Hypothalamus (tissue), 51 donors: ENCODE measurements at places on chromosomes 3 and 15.

- no peak for DNase-seq
Measured at GRCh38 chr15:97547381-97547780, 413.1 kb upstream of the ARRDC4 start.

DNA sequence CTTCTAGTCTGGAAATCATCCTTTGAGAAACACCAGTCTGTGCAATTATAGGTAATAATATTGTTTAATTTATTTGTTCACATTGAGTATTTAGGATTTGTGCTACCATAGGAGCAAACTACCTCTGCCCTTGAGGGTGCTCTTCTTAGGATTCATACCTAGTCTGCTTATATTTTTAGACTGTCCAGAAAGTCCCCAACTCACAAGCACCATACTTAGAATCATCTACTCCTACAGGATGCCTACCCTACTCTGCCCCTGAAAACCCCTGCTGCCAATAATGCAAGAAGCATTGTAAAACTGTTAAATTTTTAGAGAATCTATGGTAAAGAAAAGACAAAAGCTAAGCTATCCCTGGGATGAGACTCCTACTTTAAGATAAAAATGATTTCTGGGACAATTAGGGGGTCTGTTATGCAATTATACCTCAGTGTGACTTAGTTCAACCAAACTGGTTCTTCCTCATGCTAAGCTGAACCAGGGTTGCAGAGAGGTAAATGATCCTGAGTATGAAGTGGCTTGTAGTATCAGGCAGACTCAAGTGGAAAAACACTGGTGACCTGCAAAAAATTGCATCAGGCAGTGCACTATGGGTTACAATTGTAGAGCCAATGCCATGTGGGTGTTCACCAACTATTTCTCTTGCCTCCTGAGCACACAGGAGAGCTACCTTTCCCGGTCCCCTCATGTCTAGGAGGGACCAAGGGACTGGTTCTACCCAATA, 133.3 kb downstream of the TNIK start:
- no peak for DNase-seq

GRCh38 chr15:59170295-59171066, 36.2 kb upstream of the LDHAL6B start:
- DNase-seq, result peak; percentile 4

- no peak for DNase-seq
Measured at GRCh38 chr15:90871716-90872485, 3.5 kb downstream of the FURIN start.

DNA sequence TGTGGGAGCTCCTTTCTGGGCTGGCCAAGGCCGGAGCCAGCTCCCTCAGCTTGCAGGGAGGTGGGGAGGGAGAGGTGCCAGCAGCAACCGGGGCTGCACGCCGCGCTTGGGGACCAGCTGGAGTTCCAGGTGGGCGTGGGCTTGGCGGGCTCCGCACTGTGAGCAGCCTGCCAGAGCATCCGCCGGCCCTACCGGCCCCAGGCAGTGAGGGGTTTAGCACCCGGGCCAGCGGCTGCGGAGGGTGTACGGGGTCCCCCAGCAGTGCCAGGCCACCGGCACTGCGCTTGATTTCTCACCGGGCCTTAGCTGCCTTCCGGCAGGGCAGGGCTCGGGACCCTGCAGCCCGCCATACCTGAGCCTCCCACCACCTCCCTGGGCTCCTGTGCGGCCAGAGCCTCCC, 651.0 kb upstream of the ARPP21 start:
- DNase-seq, result no peak

DNA sequence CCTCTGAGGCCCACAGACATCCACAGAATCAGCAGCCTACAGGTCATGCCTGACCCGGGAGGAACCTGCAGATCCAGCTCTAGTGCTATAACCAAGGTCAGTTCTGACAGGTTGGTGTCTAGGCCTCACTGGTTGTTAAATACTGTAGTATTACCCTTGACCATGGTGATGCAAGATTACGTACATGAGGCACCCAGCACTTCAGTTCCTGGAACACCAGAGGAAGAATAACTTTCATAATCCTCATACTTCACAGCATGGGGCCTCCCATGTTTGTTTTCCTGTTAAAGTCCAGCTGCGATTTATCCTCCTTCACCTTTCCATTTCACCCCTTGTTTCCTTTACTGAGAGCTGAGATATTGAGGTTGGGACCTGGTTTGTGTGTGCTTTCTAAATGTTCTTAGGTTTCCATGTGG, 34.4 kb upstream of the GLCE start:
- no peak for DNase-seq

- no peak for DNase-seq
Measured at GRCh38 chr3:111080413-111080812, 8.8 kb downstream of the NECTIN3 start.

DNA sequence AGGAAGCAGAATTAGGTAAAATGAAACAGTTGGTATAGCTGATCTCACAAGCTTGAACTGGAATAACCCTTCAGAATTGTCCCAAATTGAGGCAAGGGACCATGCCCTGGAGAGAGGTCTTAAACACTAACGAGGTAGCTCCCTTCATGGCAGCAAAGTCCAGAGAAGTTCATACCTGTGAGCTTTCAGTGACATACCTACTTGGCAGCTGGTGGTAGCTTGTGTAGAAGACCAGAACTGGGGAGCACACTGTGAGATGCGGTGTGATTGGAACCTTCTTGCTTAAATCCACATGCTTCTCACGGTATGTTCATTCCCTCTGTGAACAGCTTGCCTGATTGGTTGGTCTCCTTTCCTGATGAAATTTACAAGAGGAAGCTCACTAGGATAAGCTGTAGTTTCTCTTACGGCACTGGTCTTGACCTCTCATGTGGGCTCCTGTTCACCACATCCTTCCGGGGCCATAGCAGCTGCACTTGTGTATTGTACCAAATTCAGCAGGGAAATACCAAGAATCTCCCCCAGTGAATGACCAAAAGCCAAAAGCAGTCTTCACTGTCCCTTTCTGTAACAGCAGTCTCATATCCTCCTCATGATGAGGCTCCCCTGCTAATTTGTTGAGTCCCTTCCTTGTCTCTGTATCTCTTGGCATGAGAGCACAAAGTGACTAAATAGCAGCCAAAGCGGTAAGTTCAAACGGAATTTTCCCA, 483.7 kb upstream of the FRG2C start:
- DNase-seq, result no peak

GRCh38 chr3:116734243-116734642, 24.7 kb downstream of the TUSC7 start:
- no peak for DNase-seq

- DNase-seq, result no peak
Measured at GRCh38 chr15:79078003-79078402, 12.6 kb downstream of the RASGRF1 start.

DNA sequence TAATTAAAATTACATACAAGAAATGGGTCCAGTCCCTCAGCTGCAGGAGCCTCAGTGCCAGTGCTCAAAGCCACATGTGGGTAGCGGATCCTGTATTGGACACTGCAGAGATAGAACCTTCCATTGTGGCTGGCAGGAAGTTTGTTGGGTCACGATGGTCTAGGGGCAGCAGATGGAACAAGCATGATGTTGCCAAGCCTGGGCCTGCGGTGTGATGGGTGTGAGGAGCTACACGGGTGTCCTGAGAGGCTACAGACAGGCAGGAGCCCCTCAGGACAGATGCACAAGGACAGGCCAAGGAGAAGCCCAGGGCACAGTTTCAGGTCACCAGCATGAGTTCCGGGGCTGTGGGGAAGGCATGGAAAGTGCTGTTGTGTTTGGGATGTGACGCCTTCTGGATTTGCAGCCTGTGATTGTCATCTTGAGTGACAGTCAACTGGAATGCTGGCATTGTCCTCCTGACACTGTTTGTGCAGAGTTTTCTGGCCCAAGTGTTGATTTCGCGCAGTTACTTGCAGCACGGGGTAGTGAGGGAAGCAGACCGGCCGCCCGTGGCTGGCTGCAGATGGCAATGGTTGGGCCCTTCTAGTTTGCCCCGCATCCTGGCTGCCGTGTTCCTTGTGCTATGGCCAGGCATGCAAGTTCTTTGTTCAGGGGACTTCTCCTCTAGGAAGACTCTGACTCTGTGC, 177.1 kb downstream of the NSMCE3 start:
- DNase-seq, result no peak

DNA sequence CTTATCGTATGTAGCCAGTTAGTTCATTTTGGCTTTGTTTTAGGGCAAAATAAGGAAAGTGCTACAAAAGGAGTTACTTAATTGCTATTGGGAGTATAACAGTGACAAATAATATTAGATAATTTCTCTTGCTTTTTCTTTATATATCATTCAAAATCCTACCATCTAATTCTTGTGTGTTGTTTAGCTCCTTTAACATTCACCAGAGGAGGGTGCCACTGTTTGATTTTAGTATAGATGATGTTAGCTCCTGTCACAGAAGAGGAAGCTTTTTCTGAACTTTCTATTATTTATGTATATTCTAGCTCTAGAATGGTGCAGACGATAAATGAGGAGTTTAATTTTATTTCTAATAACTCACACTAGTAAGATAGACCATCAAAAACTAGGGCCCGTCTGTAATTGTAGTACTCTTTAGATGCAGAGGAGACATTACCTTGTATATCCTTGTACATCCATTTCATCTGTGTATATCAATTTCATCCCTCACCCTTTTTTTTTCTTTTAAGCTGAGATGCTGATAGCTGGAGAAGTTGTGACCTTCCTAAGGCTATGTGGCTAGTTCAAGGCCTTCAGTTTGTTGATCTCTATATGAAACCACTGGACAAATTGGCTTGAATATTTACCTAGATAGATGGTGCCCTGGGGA, 3.0 kb downstream of the PPM1L start:
- DNase-seq, result no peak

DNA sequence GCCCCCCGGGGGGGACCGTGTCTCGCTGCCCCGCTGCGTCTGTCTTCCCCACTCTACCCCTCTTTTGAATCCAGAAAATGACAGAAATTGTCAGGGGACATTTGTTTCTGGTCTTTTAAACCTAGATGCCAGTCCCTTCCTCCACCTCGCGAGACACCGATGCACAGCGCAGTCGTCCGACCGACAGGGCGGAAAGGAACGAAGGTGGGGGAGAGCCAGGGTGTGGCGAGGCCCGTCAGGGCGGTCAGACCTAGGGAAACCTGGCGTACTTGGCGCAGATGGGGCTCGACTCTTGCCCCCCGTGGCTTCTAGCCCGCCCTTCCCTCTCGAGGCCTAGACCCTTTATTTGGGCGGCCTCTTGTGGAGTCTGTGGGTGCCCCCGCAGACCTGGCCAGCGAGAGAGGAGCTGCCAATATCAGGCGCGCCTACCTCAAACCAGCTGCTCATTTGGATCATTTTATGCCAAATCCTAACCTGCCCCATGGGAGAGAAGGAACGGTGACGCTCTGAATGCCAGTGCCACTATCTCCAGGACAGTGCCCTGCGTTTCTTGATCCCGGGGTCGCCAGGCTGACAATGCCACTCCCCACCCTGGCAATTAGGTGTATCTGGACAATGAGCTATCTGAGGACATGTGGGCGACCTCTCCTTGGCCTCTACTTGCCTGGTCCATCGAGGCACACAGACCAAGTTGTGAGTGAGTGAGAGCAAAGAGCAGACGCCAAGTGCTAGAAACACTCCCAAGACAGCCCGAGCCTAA, 500 bp upstream of the RAB6B start:
- no peak for DNase-seq

- DNase-seq, result no peak
Measured at GRCh38 chr3:45852828-45853227, 10.9 kb upstream of the LZTFL1 start.

- no peak for DNase-seq
Measured at GRCh38 chr3:194587438-194587931, 45.7 kb downstream of the TMEM44 start.

DNA sequence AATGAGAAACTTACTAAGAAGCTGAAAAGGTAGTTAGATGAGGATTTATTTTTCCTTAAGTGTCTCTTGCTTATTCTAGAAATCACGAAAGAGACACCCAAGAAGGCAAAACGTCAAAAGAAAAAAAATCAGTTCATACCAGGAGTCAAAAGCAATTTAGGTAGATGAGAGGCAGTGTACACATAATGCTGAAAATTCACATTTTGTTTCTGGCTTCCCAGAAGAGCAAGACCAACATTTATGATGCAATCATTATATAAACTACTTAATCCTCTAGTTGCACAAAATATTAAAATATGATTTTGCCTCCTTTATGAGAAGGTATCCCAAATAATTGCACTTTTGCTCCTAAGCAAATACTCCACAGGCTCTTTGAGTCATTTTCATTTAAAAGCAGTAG, 228.0 kb downstream of the FMN1 start:
- DNase-seq, result no peak

GRCh38 chr3:48088056-48088748, 72.0 kb upstream of the MAP4 start:
- no peak for DNase-seq

GRCh38 chr15:71538181-71538580, 272.2 kb upstream of the NR2E3 start:
- DNase-seq, result no peak

DNA sequence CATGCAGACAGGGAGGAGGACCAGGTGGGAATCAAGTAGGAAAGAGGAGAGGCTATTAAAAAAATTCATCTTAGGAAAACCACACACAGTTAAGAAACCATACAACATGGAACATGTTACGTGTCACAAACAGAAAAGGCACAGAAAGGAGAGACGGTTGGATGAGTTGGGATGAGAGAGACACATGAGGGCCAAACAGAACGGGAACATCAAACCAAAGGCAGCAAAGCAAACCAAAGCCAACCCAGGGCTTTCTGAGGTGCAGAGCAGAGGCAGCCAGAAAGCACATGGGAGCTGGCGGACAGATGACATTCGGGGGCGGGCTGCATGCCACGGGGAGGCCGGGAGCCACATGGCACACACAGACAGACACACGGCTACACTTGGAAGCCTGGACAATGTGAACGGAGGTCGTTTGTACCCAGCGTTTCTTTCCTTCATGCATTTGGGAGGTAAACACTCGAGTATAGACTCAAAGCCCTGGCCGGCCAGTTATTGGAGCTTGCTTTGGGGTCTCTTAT, 8.6 kb upstream of the SEC13 start:
- no peak for DNase-seq

DNA sequence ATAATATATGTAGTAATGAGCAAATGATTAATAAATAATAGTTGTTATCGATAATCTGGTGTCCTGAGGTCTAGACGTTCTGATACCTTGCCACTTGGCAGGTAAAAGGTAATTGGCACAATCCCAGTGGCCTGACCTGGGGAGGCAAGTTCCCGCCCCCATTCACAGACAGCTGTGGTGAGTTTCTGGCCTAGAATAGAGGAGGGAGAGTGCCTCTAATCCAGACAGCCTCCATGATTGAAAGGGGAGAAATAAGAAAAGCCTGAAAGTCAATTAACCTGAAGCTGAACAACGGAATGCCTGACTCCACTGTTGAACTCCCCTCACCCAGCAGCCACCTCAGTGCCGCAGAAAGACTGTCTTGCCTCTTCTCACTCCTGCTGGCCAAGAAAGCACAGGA, 38.1 kb upstream of the SV2B start:
- DNase-seq, result no peak

GRCh38 chr15:43184407-43185124, 637 bp upstream of the CCNDBP1 start:
- DNase-seq, result no peak

DNA sequence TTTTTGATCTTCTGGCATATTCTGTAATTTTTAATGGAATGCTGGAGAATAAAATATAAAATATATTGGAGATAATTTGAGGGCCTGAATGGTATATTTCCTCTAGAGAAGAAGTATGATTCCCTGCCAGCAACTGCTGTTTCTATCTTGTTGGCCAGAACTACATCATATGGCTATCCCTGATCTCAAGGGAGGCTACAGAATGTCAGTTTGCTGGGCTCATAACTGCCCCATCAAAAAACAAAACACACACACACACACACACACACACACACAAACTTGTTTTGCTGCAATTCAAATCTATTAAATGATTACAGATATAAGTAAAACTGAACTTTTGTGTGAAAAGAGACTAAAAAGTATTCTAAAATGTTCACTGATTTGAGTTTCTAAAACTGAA, 51.0 kb downstream of the RASA2 start:
- no peak for DNase-seq
